Cerebellar nuclear complex (tissue), 1 donor: ENCODE measurements at places on chromosomes 4 and X.

- DNase-seq: no peak
Observed at GRCh38 chrX:39157796-39158195, 356.5 kb downstream of the MID1IP1 start.

- no peak for DNase-seq
Observed at GRCh38 chrX:22760513-22761057, 239.2 kb upstream of the DDX53 start.

DNA sequence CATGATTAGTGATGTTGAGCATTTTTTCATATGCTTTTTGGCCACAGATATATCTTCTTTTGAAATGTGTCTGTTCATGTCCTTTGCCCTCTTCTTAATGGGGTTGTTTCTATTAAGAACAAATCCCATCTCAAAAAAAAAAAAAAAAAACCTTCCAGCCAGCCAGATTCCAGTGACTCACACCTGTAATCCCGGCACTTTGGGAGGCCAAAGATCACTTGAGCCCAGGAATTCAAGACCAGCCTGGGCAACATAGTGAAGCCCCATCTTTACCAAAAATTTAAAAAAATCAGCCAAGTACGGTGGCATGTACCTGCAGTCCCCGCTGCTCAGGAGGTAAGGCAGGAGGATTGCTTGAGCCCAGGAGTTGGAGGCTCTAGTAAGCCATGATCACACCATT is 5.1 kb downstream of the RAB33B start:
- DNase-seq: no peak

- DNase-seq: no peak
Observed at GRCh38 chr4:147651563-147651962, 32.4 kb downstream of the PRMT9 start.

DNA sequence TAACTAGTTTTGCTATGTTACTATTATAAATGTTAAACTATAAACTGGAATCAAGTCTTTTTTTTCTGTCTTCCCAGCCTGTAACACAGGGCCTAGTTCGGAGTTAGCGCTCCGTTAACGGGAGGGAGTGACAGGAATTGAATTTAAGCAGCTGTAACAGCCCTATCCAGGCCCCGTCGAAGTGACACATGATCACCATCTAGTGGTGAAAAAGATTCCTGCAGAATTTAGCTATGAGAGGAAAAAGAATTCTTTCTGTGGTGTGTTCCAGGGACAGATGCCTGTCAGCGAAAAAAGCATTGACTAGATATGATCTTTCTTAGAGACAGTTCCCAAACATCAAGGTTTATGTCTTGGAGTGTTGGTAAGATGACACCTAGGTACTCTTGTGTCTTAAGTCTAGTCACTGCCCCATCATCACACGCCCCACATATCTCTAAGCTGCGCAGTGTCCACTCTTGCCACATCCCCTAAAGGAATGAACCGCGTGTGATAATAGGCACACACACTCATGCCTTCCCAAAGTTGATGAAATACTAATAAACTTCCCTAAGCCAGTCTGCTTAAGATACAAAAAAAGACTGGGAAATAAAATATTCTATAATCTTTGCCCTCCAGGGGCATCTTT is 2.1 kb downstream of the GAB3 start:
- no peak for DNase-seq

GRCh38 chrX:149472625-149473024 is 32.5 kb downstream of the IDS start:
- DNase-seq: no peak

DNA sequence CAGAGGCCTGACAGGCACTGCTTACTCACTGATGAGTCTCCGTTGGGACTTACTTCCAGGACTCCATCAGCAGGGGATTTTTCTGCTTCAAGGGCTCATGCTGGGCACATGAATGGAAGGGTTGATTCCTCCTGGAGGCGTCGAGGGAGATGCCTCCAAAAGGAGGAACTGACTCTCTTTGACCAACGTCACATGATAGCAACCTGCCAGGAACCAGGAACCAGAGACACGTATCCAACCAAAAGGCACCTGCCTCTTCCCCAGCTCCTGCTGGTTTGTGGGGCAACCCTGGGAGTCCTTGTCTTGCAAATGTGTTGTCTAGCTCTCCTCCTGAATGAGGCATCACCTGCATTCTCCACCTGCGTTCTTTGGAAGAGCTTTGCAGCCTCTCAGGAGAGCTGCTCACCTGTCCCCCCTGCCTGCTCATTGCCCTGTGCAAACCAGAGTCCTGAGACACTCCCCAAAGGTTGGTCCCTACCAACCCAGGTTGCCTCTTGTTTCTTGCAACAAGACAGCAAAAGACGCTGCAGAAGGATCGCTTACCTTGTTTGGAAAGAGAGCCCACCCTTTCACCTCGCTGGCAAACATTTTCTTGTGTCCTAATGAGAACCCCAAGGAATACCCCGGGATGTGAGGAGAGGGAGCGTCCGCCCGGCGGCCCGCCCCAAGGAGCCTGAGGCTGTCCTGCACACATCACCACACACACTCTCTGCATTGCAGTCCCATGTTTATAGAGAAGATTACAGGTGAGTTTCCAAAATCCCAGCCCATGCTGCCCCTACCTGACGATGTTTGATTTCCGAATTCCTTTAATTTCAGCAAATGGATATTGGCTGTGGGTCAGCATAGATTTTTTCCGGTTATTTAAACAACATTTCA is 30.5 kb upstream of the SHOX start:
- DNase-seq: no peak

- DNase-seq: no peak
Observed at GRCh38 chr4:93710847-93711430, 117.6 kb upstream of the ATOH1 start.

DNA sequence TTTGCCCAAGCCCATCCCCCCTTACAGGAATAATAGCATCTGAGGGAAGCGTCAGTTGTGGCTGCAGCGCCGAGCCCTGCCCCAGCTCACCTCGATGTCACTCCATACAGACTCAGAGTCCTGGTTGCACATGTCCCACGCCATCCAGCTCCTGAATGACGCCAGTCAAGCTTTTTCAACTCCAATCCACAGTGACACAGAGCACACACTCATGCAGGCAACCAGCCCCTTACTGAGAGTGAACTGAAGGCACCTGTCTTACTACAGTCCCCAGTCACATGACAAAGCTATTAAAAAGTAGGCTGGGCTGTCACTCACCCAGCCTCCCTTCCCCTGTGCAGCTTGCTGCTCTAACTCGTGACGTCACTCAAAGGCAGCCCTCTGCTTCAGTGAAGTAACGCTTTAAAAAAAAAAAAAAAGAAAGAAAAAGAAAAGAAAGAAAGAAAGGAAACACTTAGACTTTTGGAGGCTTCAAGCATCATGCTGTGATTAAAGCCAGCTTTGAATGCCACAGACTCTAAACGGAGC is at the start of gene PPARGC1A:
TSS of gene PPARGC1A (minus strand) at position 234 of the 528 bp plus-strand sequence. CDS start at position 144, 90 bp downstream.
- DNase-seq: peak; percentile 25

GRCh38 chr4:140968371-140968770 is 164.9 kb downstream of the RNF150 start:
- DNase-seq: no peak

DNA sequence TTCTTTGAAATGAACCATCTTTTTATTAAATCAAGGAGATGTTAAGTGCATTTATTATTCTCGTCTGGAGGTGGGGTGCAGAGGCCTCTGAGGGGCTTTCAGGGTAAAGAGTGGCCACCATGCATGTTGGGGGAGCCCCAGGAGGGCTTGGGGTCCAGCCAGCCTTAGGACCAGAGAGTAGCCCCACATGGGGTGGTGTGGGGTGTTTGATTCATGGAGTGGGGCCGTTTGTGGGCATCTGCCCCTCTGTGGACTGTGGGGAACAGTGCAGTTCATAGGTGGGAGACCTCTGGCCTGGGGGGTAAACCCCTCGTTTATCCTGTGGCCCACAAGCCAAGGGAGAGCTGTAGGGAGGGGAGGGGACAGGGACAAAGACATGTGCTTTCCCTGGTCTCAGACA is 26.9 kb downstream of the HTRA3 start:
- no peak for DNase-seq

- no peak for DNase-seq
Observed at GRCh38 chr4:89836031-89836745, 773 bp downstream of the SNCA start.

- DNase-seq: no peak
Observed at GRCh38 chrX:2414384-2414783, 86.4 kb downstream of the DHRSX start.

DNA sequence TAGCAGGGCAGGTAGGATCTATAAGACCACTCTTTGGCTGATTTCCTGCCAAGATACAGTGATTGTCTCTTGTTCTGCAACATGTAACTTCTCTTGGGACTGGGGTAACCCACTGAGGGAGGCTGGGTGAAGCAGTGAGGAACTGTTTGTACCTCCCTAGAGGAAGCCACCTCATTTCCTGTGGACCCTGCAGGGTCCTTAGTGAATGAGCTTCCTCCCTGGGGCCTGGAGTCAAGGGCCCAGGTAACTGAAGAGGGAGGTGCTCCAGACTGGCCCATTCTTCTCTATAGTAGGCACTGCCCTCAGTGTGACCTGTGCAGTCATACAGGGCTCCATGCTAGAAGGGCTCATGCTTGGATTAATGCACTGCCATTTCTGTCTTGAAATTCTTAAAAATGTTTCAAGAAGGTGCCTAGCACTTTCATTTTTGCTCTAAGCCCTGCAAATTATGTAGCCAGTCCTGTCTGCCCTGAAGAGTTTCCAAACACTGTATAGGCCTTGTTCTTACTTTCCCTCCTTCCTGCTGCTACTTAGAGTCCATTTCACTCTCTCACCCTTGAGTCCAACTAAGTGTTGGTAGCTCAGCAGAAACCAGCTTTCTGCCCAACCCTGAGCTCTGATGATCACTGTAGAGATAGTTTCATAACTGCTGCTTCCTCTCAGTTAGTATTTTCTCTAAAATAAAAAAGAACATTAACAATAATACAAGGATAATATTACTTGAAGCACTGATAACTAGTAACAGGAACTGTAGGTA is 8.5 kb upstream of the GRIA3 start:
- DNase-seq: no peak

- no peak for DNase-seq
Observed at GRCh38 chrX:43940816-43941474, 32.2 kb downstream of the NDP start.

GRCh38 chrX:50471390-50471789 is 765 bp upstream of the DGKK start:
- no peak for DNase-seq

DNA sequence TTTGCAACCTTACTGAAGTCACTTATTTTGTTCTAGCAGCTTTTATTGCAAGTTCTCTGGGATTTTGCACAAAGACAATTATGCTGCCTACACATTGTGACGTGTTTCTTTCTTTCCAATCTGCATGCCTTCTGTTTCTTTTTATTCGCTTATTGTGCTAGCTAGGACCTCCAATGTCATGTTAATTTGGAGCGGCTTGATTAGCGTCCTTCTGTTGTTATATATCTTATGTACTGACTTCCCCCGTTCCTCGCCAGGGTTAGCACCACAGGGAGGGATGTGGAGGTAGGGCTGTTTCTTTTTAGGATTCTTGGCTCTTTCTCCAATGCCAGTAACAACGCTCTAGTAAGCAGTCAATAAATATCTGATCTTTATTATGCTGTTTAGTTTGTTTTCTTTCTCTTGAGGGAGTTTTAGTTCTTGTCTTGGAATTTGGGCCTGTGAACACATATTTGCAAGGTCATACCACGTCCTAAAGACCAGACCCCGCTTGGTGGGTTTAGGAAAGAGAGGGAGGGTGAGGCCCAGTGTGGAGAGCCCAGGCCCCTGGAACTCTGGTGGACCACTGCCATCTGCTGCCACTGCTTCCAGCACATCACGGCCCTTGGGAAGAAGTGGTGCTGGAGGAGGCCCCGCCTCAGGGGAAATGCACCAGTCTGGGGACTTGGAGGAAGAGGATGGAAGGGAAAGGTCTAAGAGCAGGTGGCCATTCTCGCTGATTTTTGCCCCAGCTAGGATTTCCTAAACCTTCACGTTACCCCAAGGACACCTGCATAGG is 129.1 kb downstream of the TRIML1 start:
- DNase-seq: no peak

DNA sequence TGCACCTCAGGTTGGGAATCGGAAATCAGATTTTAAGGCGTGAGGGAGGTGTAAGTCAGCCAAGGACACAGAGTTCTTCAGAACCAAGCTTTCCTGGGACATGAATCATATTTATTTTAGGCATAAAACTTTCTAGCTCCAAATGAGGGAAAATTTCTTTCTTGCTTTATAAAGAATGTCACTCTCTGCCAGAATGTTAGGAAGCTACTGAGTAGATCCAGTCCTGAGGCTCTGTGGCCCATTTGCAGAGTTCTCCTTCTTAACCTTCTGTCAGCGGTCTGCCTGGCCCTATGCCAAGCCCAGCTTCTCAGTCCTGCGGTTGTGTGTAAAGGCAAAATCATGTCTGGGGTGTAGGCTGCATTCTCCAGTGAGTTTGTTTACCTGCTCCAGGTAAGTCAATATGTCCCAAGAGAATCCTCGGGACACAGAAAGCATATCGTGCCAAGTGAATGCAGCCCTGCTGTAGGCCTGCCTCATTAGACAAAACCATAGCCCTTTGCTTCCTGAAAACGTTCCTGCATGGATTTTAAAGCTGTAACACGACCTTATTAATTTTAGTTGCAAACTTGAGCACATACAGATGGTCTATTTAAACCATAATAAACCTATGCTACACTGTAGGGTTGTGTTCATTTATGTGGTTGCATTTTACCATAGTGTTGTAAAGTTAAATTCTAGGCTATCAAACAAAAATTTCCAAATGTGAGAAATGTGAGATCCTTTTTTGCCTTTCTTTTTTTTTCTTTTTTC is 29.2 kb upstream of the CCNI start:
- DNase-seq: no peak

DNA sequence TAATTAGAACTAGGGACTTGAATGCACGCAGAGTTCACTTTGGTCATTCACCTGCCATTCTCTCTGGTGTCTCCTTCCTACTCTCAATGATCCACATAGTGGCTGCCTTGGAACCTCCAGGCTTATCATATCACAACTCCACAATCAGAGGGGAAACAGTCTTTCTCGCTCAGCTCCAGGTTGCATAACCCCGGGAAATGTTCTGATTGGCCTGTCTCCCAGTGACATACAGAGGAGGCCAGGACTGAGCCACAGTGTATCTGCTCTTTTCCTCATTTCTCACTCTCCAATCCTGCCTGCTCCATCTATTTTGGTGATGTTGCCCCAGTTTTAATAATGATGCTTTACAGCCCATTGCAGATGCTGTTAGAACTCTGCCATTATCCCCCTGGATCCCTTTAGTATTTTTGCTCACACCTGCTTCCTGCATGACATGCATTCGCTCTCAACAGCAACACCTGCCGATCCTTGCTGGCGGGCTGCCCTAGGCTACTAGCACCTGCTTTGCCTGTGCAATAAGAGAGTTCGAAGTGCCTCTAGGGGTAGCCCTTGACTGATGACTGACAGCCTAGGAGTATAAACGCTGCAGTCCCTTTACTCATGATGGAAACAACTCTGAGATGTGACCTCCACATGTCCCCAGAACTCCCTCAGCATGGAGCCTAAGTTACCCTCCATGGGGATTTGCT is 211.3 kb upstream of the RPS6KA3 start:
- DNase-seq: no peak

DNA sequence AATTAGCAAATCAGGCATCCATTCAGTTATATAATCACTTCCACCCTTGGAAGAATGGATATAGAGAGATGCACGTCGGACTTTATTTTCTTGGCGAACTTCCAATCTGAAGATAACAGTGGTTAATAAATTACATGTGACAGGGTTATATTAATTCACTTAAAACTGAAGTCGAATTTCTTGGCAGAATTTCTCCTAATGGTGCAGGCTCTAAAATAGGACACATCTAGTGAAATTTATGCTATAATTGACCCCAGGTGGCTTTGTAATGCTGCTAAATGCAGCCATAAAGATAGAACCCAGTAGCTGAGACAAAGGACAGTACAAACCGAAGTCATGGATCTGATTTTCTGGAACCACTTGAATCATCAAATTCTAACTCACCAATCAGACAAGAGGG is 20.8 kb upstream of the SLC10A4 start:
- no peak for DNase-seq

GRCh38 chr4:11564021-11564420 is 135.3 kb upstream of the HS3ST1 start:
- DNase-seq: no peak
